Activated CD8-positive, alpha-beta T cell treated with anti-CD3 and anti-CD28 coated beads, Interleukin-2, amount 10 ng/mL, durations not matched to agents 7 days and 5 days (primary cell): ENCODE measurements at places on chromosomes 11 and 22. TPM values are rescaled to one million over a fixed set of nuclear protein-coding genes. Genes with fewer than 3 reads are reported as not detected.

Gene IGLL1
- total RNA-seq: not detected

DNA sequence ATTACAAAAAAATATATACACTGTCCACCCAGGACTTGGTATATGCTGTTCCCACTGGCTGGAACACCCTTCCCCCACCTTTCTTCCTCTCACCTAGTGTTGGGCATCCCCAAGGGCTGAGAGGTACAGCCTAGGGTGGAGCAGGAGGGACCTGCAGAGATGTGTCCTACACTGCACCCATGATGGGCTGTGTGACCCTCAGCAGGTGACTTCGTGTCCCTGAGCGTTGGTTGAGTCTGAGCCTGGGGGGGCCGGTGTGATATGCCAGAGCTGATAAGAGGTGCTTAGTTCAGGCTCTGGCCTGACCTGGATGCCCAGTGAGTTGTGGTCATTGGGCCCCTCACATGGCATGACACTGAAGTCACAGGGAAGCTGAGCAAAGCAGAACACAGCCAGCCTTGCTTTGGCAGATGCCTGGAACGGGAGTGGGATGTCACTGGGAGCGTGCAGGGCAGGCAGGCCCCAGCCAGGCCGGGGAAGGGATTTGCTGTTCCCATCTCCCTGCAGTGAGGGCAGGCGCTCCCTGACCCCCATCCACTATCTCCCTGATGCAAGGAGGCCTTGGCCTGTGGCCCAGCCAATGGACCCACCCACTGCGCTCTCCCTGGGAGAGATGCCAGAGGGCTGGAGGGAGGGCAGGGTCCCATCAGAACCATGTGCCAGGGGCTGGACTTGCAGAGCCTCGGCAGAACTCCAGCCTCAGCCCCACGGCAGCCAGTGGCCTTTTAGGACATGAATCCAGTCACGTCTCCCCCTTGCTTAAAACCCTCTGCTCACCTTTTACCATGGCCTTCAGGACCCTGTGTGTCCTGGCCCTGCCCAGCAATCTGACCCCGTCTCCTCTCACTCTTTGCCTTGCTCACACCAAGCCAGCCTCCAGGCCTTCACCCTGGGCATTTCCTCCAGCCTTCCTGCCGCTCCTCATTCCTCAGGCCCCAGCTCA lies 138.9 kb downstream of the MN1 start:
- H3K36me3 ChIP-seq: no peaks in the 10 kb centered on the region
- no peaks in the 10 kb centered on the region for H3K4me1 ChIP-seq
- H3K27me3 ChIP-seq: no peaks in the 10 kb centered on the region

Gene PDGFD
- 0.08 TPM for total RNA-seq

Gene SERPIND1
- not detected for total RNA-seq

- DNase-seq: peak; percentile 81
- peaks cover 7% of the 10 kb centered on the region for H3K27me3 ChIP-seq
- no peak overlapping the region for H3K4me3 ChIP-seq
Observed at GRCh38 chr11:2933375-2934020, 4.3 kb upstream of the PHLDA2 start.

DNA sequence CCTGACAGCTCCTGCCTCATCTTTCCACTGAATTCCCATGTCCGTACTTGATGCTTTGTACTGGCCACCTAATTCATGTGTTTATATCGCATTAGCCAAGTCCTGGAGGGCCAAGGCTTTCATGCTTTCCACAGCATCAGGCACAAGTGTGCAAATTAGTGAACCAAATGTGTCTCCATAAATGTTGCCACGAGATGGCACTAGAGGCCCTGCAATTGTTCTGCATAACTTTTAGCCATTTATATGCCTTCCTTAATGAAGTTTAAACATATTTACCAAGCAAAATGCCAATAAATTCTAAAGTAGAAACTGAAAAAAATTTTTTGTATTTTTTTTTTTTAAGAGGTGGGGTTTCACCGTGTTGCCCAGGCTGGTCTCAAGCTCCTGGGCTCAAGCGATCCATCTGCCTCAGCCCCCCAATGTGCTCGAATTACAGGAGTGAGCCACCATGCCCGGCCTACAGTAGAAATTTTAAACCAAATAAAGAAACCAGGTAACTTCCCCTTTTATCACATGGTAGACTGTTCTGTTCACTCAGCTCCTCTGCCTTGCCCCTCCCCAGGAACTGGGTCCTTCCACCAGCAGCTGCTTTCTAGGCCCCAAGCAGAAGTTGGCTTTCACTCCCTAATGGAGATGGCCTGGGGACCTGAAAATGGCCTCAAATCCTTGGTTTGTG lies 20.8 kb upstream of the IL18BP start:
- no peaks in the 10 kb centered on the region for H3K4me1 ChIP-seq

DNA sequence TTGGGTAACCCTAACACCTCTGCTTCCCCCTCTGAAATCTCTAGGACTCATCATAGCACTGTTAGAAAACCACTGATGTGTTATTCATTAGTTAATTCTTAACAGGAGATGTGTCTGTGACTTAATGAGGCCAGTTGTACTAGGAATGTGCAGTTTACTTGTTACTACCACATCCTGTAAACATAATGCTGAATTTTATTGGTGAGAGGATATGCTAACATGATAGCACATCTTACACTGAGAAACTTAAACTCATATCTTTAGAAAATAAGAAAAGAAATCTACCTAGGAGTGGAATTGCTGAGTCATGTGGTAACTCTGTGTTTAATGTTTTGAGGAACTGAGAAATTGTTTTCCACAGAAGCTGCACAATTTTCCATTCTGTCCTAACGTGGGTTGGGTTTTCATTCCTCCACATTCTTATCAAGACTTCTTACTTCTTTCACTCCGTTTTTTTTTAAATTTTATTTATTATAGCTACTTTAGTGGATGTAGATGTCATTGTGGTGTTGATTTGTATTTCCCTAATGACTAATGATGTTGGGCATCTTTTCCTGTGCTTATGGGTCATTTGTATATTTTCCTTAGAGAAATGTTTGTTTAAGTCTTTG lies 33.7 kb downstream of the RNF121 start:
- no peaks in the 10 kb centered on the region for H3K27me3 ChIP-seq
- H3K4me1 ChIP-seq: peaks cover 7% of the 10 kb centered on the region
- DNase-seq: no peak
- no peak overlapping the region for H3K4me3 ChIP-seq
- H3K27ac ChIP-seq: no peak overlapping the region

Gene PATE2
- not detected for total RNA-seq

Gene CPT1A
- 69.1 TPM for total RNA-seq

GRCh38 chr11:10352921-10353550 lies 48.2 kb downstream of the ADM start:
- H3K4me1 ChIP-seq: no peaks in the 10 kb centered on the region
- H3K36me3 ChIP-seq: no peaks in the 10 kb centered on the region
- H3K27me3 ChIP-seq: peaks cover 29% of the 10 kb centered on the region
- no peak overlapping the region for H3K27ac ChIP-seq

DNA sequence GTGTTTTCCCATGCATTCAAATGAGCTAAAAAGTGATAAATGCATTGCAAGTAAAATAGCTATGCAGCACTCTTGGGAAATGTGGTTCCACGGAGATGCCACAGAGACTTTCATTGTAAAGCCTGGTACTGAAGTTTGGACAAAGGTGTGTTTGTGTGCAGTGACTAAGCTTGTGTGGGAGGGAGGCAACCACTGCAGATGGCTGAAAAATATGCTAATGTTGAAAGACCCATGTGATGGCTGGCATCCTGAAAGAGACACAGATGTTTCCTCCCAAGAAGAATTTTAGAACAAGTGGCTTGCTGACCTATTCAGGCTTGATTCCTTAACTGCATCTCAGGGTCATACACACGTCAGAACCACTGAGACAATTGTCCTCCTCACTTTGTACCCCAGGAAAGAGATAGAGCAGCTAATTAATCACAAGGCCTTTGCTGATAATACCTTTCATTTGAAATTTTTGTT lies 73.8 kb downstream of the FAM76B start:
- H3K27me3 ChIP-seq: no peaks in the 10 kb centered on the region
- no peaks in the 10 kb centered on the region for H3K36me3 ChIP-seq
- DNase-seq: peak; percentile 34
- peaks cover 24% of the 10 kb centered on the region for H3K4me1 ChIP-seq
- no peak overlapping the region for H3K4me3 ChIP-seq

Gene CASP1
- 97.8 TPM for total RNA-seq

DNA sequence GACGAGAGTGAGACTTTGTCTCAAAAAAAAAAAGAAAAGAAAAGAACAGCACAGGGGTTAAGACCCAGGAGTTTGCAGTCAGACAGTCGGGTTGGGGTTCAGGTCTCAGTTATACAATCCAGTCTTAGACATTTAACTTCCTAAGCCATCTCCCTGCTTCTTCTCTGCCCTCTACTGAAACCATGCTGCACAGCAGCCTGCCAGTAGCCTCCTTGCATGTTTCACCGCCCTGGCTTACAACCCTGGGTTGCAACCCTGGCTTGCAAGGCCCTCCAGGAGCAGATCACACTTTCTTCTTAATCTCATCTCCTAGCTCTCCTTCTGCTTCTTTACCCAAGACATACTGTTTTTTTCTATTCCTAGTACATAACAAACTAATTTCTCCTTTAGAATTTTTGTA lies 5.9 kb upstream of the B3GAT3 start:
- H3K27me3 ChIP-seq: no peaks in the 10 kb centered on the region
- H3K36me3 ChIP-seq: peaks cover 70% of the 10 kb centered on the region
- no peak overlapping the region for H3K4me3 ChIP-seq
- H3K4me1 ChIP-seq: peaks cover 2% of the 10 kb centered on the region
- H3K27ac ChIP-seq: no peak overlapping the region

Gene PNPLA3
- total RNA-seq: not detected

- H3K4me1 ChIP-seq: peaks cover 10% of the 10 kb centered on the region
- H3K27me3 ChIP-seq: no peaks in the 10 kb centered on the region
- DNase-seq: peak; percentile 41
Observed at GRCh38 chr11:34926101-34926830, 9.8 kb downstream of the PDHX start.

DNA sequence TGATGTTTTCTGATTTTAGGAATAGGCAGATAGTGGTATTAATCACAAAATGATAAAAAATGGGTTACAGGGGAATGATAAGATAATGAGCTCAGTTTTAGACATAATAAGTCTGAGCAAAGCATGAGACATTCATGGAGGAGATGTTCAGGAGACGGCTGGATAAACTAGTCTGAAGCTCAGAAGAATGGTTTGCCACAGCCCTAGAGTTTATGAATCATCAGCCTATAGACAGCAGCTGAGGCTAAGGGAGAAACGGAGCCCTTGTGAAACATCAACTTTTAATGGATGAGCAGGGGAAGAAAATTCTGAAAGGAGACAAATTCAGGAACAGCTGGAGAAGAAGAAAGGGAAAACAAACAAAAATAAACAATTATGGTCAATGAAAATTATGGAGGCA lies 87.2 kb downstream of the RELT start:
- H3K36me3 ChIP-seq: no peaks in the 10 kb centered on the region
- no peaks in the 10 kb centered on the region for H3K27me3 ChIP-seq
- DNase-seq: no peak
- no peak overlapping the region for H3K27ac ChIP-seq

- no peak overlapping the region for H3K4me3 ChIP-seq
- DNase-seq: no peak
- H3K27ac ChIP-seq: no peak overlapping the region
- H3K4me1 ChIP-seq: no peaks in the 10 kb centered on the region
- peaks cover 15% of the 10 kb centered on the region for H3K27me3 ChIP-seq
Observed at GRCh38 chr11:74522776-74523175, 29.3 kb upstream of the LIPT2 start.

GRCh38 chr11:64763526-64764039 lies 3.8 kb upstream of the PYGM start:
- H3K4me1 ChIP-seq: peaks cover 88% of the 10 kb centered on the region
- peak overlapping the region; percentile 69 for H3K4me3 ChIP-seq
- H3K36me3 ChIP-seq: peaks cover 68% of the 10 kb centered on the region
- no peaks in the 10 kb centered on the region for H3K27me3 ChIP-seq

Gene ACRV1
- not detected for total RNA-seq

Gene DRD2
- total RNA-seq: not detected

DNA sequence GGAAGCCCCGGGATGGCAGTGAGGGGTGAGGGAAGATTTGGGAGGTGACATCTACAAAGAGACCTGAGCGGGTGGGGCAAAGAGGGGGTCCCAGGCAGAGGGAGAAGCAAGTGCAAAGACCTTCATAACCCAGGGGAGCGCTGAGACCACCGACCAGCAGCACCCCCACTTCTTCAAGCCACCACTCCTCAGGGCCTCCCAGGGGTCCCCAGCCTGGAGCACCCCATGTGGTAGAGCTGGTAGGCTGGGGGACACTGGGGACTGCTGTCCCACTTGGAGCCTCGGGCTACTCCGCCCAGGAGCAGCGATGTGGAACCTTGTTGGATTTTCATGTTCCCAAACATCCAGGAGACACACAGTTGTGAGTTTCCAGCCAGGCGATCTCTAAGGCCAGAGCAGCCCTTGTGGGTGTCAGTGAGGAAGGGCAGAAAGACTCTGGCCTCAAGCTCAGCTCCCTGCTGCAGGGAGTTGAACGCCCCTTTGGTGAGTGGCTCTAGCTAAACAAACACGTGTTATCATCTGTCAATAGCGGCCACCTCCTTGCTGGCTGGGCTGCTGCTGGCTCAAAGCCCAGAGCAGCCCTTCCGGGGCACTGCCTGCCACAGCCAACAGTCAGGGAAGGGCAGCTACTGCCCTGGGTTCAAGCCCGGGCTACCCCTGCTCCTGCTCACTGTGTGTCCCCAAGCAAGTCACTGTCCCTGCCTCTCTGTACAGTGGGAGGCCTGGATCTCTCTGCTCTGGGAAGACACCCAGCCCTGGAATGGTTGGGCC lies 25.7 kb upstream of the CHKA start:
- no peak overlapping the region for H3K27ac ChIP-seq
- no peaks in the 10 kb centered on the region for H3K27me3 ChIP-seq

- DNase-seq: no peak
- no peaks in the 10 kb centered on the region for H3K27me3 ChIP-seq
- no peak overlapping the region for H3K4me3 ChIP-seq
Observed at GRCh38 chr11:108793611-108794010, 128.7 kb downstream of the DDX10 start.

GRCh38 chr11:96318850-96319249 lies 24.1 kb downstream of the MAML2 start:
- peaks cover 51% of the 10 kb centered on the region for H3K4me1 ChIP-seq
- DNase-seq: no peak
- no peak overlapping the region for H3K27ac ChIP-seq
- H3K4me3 ChIP-seq: no peak overlapping the region
- no peaks in the 10 kb centered on the region for H3K27me3 ChIP-seq
- peaks cover 64% of the 10 kb centered on the region for H3K36me3 ChIP-seq

DNA sequence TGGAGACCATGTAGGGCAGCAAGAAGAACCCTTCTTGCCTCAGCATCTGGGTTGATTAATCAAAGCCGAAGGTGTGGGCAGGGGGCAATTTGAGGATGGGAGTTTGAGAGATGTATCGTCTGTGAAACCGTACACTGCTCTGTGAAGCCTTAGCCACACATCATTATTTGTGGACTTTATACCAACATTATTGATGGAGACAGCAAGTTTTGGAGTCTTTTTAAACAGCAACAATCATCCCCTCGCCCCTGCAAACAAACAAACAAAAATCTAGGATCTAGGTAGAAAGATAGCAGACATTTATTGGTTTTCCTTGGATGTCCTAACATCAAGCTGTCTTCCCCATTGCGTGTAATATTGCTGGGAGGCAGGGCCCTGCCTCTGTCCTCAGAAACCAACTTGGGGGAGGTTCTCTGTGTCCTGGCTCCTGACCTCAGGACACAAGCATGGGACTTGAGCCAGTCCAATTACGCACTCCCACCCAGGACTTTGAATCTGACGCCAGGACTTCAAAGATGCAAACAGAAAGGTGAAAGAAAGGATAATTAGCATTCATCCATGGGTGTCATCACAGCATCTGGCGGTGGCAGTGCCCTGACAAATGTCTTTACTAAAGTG lies 61.6 kb upstream of the PLET1 start:
- H3K4me3 ChIP-seq: no peak overlapping the region
- H3K36me3 ChIP-seq: no peaks in the 10 kb centered on the region
- DNase-seq: no peak
- H3K27me3 ChIP-seq: no peaks in the 10 kb centered on the region

Gene CELSR1
- total RNA-seq: not detected
